Amniotic stem cell (primary cell): ENCODE measurements at places on chromosomes 1 and 21.

- DNase-seq, result peak; percentile 68
Observed at GRCh38 chr1:181105134-181106021, 16.9 kb downstream of the IER5 start.

DNA sequence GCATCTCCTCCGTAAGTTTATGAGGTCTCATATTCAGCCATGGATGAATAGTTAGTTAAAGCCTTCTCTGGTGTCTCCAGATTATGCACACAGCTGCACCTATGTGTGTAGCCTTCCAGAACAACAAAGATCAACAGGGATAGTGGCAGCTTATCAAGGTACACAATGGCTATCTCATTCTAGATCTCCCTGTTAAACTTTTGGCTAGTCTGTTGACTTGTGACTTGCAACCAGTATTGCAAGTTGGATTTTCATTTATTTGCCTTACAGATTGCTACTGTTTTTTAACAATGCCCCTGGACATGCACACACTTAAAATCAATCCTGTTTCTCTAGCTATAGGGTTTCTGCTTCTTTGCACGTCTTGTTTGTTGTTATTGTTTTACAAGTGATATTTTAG, 363.2 kb downstream of the OMA1 start:
- no peak for DNase-seq

DNA sequence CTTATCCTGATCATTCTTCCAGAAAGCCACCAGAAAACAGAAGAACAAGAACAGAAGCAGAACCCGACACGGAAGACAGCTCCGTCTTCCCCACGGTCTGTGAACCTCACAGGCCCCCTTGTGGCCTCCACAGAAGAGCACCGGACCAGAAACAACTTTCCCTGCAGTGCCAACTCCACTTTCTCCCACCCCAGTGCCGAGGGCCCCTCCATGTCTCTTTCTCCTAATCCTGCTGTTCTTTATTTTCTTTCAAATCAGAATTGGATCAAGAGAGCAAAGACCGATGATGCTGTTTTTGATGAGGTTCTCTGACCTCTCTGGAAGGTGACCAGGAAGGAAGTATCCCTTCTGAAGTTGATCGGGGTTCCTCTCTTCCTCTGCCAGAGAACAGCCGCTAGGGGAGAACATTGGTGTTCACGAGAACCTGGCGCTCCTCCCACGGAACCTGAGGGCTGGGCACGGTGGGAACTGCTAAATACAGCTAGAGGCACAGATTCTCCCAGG, 58.9 kb upstream of the CTTNBP2NL start:
- no peak for DNase-seq

- DNase-seq, result no peak
Observed at GRCh38 chr1:229845410-229846138, 219.5 kb downstream of the URB2 start.

DNA sequence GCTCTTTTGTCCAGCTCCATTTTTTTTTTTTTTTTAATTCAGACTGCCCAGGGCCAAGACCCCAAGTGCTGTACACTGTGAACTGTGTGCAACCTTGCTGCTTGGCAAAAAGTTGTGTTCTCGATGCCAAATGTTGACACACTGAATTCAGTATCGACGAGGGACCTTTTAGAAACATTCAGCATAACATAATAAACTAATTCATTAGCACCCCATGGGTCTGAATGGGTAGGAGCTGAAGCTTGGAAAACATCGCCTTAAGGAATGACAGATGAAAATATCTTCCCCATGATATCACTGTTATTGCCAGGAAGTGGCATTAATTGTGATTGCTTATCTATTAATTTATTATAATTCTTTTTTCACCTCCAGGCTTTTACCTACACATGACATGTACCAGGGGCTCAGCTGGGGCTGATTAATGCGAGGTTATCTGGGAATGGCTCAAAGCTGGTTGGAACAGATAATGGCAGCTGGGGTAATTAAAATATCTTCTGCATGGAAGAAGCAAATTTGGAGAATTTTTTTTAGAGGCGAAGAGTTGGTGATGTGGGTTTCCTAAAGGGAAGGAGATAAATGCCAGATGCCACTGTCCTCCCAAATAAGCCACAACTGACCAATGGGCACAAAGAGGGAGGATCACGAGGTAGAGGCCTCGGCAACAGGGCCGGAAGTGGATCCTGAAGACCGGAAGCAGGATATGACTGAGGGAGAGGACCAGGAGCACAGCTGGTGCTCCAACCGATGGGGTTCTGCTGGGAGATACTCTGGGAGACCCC, 169.3 kb downstream of the GRIK3 start:
- no peak for DNase-seq
